ENCODE measurements at places on chromosomes 6 and 20.

DNA sequence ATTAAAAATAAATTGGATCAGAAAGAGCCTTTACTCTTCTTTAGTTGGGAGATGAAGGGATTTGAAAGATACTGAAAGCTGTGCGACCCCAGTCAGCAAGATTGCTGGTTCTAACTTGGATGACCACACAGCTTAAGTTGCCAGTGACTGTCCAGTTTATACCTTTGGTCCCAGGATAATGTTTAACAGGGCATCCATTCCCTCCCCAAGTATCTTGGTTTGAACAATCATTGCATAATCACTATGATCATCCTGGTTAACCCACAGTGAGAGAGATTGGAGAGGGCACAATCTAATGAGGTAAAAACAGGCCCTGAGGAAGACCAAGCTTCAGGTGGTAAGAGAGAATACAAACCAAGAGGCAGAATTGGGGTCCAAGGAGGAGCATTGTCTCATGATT lies 798.3 kb downstream of the MAFB start:
- DNase-seq = no peak

GRCh38 chr6:22383016-22383415 lies 86.2 kb upstream of the PRL start:
- no peak for DNase-seq

DNA sequence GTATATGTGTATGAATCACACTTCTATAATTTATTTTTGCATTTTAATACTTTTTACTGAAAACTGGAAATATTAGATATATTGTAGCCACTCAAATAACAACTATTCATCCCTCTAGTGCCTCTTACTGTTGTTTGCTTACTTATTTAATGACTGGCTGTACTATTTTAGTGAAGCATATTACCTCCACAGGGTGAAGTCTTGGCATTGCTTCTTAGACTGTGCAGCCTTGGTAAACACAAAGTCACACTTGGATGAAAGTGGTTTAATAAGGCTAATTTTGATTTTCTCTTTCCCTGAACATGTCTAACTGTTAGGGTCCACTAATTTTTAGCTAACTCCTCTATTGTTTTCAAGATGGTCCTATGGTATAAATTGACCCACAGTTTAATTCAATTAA lies 1043.2 kb upstream of the ADGRB3 start:
- DNase-seq = no peak

DNA sequence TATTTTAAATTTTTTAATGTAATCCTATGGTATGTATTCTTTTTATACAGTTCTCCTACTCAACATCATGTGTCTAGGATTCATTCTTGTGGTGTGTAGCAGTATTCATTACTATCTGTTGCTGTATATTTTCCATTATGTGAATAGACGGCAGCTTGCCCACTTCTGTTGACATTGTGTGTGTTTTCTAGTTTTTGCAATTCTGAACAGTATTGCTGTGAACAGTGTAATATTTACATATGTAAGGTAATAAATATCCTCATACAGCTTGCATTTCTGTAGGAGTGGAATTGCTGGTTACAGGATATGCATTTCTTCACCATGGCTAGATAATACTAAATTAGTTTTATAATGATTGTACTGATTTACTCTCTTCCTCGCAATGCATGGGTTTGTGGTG lies 51.9 kb downstream of the SCAF8 start:
- no peak for DNase-seq
